SJCRH30 (cell line): ENCODE measurements at places on chromosomes 11 and 22. TPM values are rescaled to one million over a fixed set of nuclear protein-coding genes. Genes with fewer than 3 reads are reported as not detected.
A peak's percentile ranks its signal among the peaks of the same experiment; 100 is the strongest.

The MAPK8IP2 gene
- total RNA-seq, result 0.48 and 0.99 TPM in 2 replicates

The CFAP300 gene
- total RNA-seq, result not detected in 2 replicates

The BTBD18 gene
- total RNA-seq, result 0.02 TPM in 1 of 2 replicates, not detected in the other

The SCN4B gene
- not detected in 2 replicates for total RNA-seq

The MRPL11 gene
- total RNA-seq, result 86.7 and 102 TPM in 2 replicates

The RIBC2 gene
- not detected in 2 replicates for total RNA-seq

The VWCE gene
- 0.06 and 0.18 TPM in 2 replicates for total RNA-seq

The IGLL1 gene
- 0.36 TPM in 1 of 2 replicates, not detected in the other for total RNA-seq

DNA sequence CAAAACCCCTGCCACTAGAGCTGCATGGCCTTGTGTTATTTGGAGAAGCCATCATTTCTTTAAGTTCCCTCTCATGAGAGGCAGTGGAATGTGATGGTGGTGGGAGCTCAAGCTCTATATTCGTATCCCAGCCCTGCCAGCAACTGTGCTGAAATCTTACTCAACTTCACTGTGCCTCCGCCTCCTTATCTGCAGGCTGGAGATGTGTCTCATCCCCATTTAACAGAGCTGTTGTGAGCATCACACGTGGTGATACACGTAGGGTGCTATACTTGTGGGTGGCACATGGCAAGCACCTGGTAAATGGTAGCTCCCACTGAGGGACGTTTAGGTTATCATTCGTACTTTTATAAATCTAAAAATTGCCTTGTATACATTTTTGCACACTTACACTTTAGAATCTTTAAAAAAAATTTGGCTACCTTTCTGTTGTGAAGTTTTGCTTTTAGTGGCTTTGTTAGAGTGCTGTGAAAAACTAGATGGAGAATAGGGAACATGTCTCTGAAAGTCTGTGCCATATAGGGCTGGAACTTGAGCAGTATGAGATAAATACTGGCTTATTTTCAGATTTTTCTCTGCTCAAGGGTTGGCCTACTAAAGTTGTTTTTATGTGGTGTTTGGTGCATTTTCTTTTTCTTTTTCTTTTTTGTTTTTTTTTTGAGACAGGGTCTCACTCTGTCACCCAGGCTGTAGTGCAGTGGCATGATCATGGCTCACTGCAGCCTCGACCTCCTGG lies 23.2 kb downstream of the TNRC6B start:
- DNase-seq, result no peak

DNA sequence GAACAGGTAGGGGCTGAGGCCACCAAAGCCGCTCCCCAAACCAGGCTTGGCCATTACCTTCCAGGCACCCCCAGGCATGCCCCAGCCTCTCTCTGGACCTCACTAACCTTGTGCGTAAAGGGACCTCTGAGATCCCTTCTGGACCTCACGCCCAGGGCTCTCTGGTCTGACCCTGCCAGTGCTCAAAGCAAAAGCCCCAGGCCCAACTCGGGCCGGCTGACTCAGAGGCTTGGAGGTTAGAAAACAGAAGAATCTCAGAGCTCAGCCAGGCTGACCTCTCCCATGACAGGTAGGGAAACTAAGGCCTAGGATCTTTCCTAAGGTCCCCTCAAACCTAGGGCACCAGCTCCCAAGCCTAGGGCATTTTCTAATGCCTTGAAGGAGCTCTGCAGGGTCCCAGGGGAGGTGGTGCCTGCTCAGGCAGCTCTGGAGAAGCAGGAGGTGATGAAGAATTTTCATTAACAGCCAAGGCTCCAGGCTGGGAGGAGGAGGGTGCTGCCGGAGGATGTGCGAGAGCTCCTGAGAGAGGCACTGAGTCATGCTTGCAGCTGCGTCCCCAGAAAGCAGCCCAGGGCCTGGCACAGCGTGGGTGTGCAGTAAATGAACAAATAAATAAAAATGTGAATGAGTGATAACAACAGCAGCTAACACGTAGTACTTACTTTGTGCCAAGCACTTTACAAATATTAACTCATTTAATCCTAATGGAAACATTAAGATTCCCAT lies 25.6 kb downstream of the ARRB1 start:
- peak; percentile 52 for DNase-seq

DNA sequence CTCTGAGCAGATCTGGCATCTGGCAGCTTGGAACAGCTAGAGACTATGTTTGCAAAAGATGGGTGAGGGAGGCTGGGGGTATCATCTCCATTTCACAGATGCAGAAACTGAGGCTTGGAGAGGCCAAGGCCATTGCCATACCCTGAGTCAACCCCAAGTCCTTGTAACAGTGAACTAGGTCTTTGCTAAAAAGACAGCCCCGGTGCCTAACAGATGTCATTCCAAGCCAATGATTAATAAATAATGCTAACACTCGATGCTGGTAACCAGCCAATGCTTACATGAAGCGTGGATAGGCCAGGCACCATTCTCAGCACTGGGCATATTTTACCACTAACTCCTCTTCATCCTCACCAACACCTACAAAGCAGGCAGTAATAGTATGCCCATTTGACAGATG lies 164.0 kb downstream of the MN1 start:
- no peak for DNase-seq

DNA sequence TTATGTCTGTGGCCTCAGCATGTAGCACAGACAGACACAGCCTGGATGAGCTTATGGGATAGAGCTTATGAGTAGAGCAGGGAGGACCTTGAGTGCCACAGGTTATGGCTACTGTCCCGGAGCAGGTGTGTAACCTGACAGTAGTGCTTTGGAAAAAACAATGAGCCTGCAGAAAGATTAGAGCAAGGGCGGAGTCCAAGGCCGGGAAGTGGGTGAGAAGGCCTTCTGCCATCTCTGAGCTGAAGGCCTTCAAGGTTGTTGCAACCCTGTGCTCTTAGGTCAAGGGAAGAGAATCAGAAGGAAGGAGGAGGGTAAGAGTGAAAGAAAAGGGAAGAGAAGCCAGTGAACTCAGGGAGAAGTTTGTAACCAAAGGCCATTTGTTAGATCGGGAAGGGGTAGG lies 3.9 kb upstream of the TAGLN start:
- DNase-seq, result no peak

- no peak for DNase-seq
Measured at GRCh38 chr11:124041254-124041653, at the start of gene OR10G7. Gene OR10G7, minus strand, starts transcription at chr11:124041325. Its CDS starts 2,324 bp downstream, at chr11:124039001.

DNA sequence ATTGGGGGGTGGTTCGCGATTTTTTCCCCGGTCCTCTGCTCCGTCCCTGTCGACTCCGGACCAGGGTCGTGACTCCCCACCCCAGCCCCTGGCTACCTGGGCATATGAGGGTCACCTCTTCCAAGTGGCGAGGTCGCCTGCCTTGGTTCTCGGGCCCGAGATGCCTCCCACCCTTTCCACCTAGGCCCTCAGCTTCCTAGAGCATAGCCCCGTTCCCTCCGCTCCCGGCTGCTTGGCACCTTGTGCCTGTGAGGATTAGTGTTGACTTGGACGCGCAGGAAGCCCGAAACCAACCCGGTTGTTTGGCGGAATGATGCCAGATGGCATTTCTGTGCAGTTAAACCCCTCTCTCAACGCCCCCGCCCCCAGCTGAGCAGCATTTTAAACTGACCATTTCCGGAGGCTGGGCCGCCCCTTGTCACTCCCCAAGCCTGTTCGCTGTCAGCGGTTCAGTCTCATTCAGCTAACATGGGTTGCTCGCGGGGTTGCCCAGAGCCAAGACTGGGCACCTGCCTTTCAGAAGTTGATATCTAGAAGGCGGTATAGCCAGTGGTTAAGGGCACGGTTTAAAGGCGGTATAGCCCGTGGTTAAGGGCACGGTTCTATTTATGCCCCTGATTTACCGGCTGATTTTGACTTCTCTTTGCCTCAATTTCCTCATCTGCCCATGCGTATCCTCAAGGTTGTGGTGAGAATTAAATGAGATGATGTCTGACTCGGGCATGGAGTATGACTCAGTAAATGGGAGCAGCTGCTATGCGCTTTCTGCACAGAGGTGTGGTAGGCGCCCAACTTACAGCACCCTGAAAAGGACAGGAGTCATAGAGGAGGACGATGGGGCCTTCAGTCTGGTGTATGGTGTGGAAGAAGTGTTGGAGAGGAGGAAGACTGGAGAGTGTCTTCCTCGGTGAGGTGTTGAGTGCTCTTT lies 639 bp downstream of the INCENP start:
- peak; percentile 57 for DNase-seq

DNA sequence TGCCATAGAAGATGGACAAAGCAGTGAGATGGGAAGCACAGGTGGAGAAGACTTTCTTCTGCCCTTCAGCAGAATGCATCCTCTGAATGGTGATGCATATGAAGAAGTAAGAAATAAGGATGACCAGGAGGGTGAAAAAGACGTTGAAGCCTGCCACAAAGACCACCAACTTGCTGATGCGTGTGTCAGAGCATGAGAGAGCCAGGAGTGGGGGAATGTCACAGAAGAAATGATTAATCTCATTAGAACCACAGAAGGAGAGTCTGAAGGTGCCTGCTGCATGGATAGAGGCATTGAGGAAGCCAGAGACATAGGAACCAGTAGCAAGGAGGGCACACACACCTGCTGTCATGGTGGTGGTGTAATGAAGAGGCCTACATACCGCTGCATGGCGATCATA lies 550 bp downstream of the OR5B21 start:
- no peak for DNase-seq

- DNase-seq, result peak; percentile 62
Measured at GRCh38 chr22:22195265-22196017, 49.1 kb upstream of the VPREB1 start.

DNA sequence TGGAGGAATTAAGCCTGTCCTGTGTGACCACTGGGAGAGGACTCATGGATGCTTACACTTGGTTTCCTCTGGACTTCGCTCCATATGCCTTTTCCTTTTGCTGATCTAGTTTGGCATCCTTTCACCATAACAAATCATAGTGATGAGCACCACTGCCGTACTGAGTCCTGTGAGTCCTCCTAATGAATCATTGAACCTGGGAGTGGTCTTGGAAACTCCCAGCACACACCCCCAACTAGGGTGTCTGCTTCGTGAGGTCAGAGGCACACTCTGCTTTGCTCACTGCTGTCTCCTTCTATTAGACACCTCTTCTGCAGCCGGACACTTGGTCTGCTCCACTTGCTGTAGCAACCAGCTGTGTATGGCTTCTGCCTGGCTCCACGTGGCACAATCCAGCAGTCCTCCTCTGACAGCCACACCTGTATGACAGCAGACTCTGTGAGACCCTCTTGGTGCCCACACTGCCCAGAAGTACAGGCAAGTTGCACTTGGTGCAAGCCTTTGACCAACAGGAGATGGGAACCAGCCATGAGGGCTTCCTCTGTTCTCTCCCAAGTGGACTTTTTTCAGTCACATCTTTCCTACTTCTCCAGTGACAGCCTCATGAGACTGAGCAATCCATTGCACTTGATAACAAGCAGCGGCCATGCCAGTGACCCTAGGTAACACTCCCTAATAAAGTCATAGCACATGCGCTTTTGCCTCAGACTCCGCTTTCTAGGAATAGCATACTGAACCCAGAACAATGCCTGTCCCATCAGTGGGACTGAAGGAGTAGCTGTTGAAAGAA lies 65.0 kb upstream of the HMGXB4 start:
- DNase-seq, result no peak

DNA sequence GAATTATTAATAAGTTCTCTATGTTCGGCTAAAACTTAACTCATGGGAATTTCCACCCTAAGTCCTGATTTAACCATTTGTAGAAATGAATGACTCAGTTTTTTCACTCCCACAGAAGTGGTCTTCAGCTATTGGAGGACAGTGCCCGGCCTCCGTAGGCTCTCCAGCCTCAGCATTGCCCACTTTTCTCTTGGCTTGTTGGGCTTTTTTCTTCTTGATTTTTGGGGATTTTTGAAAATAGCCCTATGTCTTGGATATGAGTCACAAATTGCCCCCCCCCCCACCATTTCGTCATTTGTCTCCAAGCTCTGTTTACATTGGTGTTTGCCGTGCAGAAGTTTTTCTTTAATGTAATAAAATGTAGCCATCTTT lies 66.7 kb downstream of the PACS1 start:
- no peak for DNase-seq

DNA sequence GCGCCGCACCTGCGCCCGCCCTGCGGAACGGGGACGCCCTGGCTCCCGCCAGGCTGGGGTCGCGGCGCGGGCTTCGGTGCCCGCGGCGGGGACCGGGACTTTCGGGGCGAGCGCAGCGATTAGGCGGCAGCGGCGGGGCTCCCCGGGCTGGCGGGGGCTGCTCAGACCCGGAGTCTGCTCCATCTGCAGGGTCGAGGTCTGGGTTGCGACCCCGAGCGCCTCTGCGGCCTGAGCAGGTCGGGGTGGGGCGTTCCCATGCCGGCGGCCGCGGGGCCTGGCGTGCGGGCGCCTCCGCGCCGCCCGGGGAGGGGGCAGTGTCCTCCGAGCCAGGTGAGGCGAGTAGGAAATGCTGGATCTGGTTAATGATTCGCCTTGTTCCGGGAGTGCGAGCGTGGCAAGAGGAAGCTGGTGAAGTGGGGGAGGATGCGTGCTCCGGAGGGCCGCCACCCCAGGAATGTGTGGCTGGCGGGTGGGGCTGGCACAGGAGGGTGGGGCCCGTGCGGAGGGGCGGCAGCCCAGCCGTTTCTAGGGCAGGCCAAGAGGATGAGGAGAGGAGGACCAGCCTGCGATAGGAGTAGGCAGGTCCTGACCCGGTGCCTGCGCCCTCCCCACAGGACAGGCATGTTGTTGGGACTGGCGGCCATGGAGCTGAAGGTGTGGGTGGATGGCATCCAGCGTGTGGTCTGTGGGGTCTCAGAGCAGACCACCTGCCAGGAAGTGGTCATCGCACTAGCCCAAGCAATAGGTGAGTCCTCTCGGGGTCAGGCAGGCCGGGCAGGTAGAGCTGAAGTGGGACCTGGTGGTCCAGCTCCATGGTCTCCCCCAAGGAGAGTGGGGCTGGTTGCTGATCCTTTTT lies 606 bp downstream of the RASSF7 start:
- no peak for DNase-seq

GRCh38 chr11:86116386-86116726 lies 47.5 kb upstream of the PICALM start:
- DNase-seq, result no peak

DNA sequence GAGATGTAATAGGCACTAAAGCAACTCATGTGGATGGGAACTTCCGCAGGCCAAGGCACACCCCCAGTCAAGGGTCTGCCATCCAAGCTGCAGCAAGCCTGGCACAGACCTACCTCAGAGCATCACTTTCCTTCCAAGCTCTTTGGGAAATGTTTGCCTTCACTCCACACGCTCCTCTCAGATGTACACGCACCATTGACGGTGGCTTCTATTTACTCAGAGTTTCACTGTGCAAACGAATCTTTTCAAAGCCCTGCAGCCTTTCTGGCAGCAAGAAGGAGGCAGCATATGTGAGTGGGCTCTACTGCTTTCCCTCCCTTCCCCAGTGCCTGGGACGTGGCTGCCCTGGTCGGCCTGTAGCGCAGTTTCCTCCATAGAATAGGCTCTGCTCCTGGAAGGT lies 60.9 kb upstream of the USP47 start:
- DNase-seq, result no peak

DNA sequence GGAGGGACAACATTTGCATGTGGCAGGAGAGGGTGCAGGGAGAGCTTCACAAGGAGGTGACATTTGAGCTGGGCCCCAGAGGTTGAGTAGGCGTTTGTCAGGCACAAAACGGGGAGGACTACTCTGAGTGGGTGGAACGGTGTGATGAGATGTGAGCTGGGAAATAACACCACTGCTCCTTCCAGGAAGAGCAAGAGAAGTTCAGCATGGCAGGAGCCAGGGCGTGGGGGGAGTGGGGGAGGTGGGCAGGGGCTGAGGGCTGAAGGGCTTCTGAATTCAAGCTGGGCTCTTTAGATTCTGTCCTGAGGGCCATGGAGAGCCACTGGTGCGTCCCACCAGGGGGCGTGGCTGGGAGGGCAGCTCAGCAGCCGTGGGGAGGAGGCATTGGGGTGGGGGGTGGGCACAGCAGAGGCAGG lies 54.2 kb downstream of the OTOG start:
- peak; percentile 93 for DNase-seq
